ENCODE measurements at places on chromosomes 12 and 14.

DNA sequence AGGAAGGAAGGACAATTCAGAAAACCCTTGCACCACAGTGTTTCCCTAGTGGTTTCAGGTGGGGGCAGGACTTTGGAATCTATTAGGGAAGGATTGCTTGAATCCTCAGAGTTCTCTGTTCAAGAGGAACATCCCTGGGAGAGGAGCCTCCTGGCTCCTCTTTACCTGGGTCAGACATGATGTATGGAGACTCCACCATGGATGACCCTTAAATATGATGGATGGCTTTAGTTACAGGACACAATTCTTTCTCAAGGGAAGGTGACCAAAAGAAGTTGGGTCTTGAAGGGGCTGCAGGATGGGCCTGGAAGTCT is 396.6 kb downstream of the NRXN3 start:
- DNase-seq = no peak

GRCh38 chr12:118183155-118183554 is 47.2 kb downstream of the PEBP1 start:
- no peak for DNase-seq

DNA sequence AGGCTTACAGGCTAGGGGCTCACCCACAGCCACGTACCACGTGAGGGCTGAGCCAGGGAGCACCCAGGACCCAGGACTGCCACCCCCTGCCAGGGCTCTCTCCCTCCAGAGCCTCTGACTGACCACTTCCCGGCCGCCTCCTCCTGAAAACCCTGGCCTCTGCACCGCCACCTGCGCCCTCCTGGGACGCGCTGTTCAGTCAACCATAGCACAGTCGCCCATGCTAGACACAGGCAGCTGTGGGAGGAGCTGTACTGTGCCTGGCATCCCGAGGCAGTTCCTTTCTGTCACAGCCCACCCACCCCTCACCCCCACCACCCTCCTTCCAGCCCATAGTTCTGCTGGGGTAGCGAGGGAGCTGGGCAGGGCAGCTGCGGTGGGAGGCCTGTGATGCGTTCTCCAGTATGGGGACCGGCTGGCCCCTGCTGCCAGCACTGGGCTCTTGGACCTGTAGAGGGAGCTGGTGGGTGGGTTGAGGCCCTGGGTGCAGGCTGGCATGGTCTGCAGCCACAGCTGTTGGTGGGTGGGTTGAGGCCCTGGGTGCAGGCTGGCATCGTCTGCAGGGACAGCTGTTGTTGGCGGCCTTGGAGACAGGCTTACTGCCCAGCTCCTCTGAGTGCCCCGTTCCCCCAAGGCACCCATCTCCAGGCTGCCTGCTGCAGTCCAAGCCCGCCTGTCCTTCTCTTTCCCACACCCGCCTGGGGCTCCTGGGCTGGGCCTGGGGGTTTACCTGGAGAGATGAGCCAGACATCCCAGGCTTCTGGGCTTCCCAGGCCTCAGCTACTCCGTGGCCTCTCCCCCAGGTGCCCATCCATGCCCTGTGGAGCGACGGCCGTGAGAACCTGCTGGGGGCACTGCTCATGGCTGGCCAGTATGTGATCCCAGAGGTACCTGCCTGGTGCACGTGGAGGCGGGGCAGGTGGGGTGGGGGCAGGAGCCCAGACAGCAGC is 11.5 kb downstream of the ASPG start:
- no peak for DNase-seq

- DNase-seq = no peak
These were observed 788.4 kb downstream of the SLC6A15 start for GRCh38 chr12:84124211-84124610.

- DNase-seq = no peak
These were observed 137.0 kb upstream of the CDKN3 start for GRCh38 chr14:54259821-54260220.

DNA sequence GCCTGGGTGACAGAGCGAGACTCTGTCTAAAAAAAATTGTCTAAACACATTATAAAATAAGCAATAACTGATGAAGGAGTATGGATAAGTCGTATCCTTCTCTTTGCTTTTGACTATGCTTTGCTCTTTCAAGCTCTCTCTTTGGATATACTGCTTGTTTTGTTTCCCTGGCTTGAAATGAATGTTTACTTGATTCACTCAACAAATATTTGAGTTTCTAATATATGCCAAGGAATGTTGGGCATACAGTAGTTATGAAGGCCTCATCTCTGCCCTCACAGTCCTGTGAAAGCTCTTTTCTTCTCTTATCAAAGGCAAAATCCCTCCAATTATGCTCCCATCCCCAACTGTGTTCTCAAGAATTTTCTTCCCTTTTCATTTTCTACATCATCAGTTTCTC is 123.5 kb downstream of the PTPRR start:
- DNase-seq = no peak

GRCh38 chr14:99229654-99230207 is 42.3 kb downstream of the BCL11B start:
- no peak for DNase-seq

DNA sequence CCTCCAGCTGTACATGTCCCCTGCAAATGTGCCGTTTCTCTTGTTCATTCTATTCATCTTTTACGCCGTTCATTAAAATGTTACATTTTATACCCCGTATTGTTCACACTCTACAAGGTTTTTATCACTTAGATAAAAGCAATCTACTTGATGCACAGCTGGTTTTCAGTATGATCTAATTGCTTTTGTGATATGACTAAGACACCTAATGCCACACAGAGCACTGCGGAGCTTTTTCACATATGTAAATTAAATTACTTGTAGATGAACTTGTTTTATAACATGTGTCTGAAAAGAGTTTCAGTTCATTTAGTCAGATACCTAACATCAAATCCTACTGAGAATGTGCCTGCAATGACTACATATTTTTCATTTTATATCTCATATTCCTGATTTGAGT is 40.9 kb upstream of the RERGL start:
- no peak for DNase-seq

DNA sequence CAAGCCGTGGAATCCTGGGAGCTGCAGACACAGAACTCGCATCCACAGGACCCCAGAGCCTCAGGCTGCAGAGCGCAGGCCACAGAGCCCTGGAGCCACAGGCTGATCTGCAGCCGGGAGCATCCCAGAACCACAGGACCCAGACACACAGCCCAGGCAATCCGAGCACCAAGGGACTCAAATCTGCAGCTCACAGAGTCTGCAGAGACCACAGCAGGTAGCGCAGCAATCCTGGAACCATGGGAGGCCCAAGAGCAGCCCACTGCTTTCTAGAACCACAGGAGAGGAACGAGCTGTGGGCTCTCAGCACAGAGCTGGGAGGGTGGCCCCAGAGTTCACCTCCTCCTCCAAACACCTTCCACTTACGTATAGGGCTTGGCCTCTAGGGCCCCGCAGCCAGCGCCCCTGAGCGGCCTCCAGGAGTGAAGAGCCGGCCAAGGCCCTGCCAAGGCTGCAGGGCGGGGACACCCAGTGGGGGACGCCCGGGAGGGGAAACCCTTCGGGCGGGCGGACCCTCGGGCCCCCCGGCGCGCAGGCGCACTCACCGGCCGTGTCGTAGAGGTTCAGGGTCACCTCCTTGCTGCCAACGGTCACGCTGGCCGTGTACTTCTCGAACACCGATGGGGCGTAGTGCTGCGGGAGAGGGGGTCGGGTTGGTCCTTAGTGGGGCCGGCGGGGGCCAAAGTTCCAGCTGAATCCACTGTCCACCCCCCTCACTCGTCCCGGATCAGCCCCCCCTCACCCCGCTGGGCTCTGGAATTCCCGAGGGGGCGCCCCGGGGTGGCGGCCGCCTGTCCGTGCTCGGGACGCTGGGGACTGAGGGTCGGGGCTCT is 665 bp downstream of the RHOF start:
- DNase-seq = no peak

DNA sequence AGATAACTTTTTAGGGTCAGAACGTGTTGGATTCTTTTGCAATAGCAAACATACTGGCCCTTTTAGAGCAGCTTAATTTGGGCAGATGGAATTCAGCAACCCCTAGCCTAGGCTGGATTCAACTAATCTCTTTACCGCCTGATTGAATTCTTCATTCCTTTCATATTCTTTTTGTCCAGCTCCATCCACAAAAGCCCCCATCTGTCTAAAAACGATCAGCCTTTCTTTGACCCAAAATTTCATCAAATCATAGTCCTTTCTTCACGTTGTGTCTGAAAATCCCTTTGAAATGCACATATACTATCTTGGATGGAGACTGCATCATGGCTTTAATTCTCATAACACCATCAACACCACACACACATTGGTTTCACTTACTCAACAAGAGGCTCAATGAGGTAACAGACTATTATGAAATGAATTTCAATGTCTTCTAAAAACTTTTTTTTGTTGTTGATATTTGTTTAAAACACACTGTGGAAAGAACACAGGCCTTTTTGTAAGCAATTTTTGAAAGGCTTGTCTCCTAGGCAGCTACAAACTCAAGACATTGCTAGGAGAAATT is 128.0 kb upstream of the EEA1 start:
- no peak for DNase-seq

- DNase-seq = no peak
These were observed 505 bp downstream of the KCNC2 start for GRCh38 chr12:75208856-75209811.

- DNase-seq = no peak
These were observed 37.7 kb upstream of the DUSP6 start for GRCh38 chr12:89389755-89390661.

DNA sequence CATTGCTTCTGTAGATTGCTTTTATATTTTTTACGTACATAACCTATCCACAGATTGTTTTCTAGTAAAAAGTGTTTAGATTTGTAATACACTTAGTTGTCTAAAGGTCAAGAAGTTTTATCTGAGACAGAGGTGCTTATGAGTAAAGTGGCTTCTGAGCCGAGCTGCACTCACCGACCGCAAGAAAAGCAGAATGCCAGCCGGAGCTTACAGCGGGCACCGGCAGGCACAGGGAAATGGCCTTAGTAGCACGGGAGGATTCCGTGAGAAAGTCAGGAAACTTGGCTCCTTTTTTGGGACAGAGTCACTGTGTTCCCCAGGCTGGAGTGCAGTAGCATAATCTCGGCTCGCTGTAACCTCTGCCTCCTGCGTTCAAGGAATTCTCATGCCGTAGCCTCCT is 29.8 kb downstream of the PIWIL1 start:
- DNase-seq = no peak

- DNase-seq = no peak
These were observed 312.4 kb upstream of the PRKD1 start for GRCh38 chr14:30240018-30240417.

DNA sequence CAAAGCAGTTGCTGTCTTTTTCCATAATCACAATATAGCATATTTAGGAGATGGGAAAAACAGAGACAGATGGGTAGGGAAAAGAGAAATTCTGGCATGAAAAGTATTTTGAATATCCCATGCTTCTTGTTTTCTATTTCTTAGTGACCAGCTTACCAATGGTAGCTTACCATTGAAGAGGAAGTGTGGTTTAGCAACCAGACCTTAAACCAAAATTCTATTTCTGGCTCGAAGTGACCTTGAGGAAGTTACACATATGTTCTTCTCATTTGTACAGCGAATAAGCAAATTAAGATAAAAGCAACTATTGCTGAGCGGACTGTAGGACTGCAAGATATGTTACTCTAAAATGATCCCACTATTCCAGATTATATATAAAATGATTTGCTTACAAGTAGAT is 82.9 kb downstream of the FGD4 start:
- no peak for DNase-seq

DNA sequence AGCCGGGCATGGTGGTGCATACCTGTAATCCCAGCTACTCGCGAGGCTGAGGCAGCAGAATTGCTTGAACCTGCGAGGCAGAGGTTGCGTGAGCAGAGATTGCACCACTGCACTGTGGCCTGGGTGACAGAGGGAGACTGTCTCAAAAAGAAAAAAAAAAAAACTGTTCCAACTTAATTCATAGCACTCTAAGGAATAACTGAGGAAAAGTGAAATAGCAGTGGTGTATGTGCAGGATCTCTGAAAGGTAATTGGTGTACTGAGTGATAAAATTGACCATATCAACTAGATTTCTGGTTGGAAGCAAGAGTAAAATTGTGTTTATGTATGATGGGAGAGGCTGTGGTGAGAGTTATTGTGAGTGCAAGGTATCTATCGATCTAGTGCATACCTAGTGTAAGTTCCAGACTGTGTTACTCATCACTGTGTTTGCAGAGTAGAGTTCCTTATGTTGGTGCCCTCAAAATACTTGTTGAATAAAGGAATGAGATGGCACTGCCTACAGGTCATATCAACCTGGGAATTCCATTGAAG is 6.3 kb downstream of the CAND1 start:
- no peak for DNase-seq

GRCh38 chr12:5694759-5695409 is 250.2 kb downstream of the ANO2 start:
- DNase-seq = no peak

- no peak for DNase-seq
These were observed 10.1 kb downstream of the LACRT start for GRCh38 chr12:54624315-54625279.

DNA sequence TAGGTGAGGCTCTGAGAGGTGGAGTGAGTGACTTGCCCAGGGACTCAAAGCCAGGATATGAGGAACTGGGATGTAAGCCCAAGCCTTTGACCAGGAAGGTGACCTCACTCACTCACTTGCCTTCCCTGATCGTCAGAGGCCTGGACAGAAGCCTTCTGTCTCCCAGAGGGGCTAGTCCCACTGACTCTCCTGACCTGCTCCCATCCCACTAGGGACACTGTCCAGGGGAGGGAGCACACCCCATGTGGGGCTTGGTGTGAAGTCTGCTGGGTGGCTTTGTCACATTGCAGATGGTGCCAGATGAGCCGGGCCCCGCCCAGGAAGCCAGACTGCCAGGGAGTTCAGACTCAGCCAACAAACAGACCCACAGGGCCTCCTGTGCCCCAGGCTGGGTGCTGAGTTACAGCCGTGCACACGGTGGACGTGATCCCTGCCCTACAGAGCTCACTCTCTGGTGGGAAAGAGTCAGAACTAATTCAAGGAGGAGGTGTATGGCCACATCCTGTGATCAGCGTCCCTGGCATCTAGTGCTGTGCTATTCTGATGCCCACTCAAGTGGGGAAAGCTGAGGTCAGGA is 28.3 kb downstream of the MMAB start:
- no peak for DNase-seq
